ENCODE measurements at places on chromosomes 12 and 14.

DNA sequence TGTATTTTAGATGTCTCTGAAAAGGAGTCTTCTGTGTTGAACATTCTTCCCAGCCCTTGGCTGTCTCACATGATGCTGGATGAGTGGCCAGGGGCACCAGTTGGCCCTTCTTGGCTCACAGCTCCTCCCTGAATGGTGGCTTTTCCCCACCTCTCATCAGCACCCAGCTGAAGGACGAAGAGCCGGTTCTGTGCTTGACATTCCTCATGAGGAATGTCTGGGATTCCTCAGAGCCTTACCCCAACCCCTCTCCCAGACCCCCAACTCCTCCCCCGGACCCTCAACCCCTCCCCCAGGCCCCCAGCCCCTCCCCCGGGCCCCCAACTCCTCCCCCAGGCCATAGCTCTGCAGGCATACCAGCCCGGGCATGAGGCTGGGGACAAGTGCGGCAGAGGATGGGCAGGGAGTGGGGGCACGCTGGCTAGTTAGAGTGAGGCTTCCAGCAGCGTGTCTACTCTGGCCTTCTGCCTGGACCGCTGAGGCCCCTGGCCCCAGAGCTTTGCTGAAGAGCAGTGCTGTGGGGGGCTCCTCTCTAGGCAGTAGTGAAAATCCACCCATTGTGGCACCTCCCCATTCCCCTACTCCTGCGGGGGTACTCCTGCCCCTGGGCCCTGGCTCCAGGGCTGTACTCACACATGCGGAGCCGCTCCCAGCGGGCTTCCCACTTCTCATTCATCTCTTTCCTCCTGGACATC, 64.3 kb downstream of the PLEKHG3 start:
- DNase-seq = no peak

DNA sequence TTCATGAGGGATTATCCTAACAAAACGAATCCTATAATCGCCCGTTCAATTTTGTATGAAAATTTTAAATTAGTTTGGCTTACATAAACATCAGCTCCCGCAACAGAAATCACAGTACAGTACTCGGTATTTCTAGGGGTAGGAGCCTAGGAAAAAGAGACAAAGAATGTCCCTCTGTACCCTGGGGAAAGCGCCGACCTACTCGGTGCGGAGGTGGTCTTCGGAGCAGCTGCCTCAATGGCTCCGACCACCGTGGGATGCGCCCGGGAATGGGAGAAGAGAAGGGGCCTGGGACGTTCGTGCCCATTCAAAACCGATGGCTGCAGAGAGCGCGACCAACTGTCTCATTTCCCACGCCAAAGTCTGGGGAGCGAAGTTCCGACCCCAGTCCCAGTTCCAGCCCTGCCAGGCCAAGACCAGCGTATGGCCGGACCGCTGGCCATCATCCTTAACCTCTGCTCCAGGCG, 618 bp downstream of the GNPNAT1 start:
- DNase-seq = no peak

DNA sequence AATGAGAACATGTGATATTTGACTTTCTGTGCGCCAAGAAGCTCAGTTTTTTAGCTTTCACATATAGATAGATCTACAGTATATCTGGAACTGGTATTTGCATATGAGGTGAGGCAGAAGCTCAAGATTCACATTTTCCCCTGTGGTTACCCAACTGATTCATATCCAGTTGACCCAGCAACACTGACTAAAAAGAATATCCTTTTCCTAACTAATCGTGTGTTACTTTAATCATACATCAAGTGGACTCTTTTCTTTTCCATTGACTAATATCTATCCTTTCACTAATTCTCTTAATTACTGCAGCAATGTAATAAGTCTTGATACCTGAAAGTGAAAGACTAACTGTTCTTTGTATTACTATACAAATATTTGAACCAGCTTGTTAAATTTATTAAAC, 236.1 kb downstream of the AEBP2 start:
- no peak for DNase-seq

GRCh38 chr12:1587927-1588574, 6.3 kb downstream of the FBXL14 start:
- DNase-seq = no peak

DNA sequence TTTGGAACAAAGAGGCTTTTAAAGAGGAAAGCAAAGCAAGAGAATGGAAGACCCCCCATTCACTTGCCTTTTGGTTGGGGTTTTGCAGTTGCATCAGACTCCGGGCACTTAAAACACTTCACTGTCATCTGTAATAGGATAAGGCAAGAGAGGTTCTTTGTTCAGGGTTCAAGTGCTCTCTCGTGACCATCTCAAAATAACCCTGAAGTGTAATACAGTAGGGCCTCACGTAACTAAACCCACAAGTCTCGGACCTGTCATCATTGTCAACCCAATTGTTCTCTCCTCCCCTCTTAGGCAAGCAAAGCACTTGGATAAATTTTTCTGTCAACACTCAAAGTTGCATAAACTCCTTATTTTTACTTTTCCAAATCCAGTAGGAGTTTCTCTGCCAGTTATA, 26.9 kb upstream of the MYBPC1 start:
- no peak for DNase-seq

- DNase-seq = peak; percentile 59
Measured at GRCh38 chr12:63826006-63826585, 18.4 kb upstream of the SRGAP1 start.

DNA sequence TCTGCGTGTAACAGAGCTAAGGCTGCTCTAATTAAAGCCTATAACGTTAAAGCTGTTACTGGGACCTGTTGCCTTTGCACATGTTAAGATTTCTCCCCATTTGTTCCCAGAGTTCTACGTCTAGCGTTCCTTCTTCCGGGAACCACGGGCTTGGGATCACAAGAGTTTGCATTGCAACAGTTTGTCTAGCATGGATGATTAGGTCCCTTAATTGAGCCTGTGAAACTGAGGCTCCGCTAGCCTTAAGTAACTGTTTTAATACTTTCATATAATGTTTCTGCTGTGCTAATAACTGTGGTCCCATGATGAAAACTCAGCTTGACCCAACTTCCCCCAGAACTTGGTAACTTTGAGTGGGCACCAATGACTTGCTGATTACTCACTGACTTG, 16.7 kb upstream of the LYZ start:
- DNase-seq = no peak
